ENCODE measurements at places on chromosomes 3 and 15. TPM values are rescaled to one million over a fixed set of nuclear protein-coding genes. Genes with fewer than 3 reads are reported as not detected.

GRCh38 chr15:75202251-75203016 is 752 bp downstream of the C15orf39 start:
- DNase-seq, result peak; percentile 35

- no peak for DNase-seq
These were observed 159.5 kb upstream of the LPP start for GRCh38 chr3:187994221-187995042.

- DNase-seq, result no peak
These were observed 5.5 kb upstream of the RNF111 start for GRCh38 chr15:58981808-58982475.

DNA sequence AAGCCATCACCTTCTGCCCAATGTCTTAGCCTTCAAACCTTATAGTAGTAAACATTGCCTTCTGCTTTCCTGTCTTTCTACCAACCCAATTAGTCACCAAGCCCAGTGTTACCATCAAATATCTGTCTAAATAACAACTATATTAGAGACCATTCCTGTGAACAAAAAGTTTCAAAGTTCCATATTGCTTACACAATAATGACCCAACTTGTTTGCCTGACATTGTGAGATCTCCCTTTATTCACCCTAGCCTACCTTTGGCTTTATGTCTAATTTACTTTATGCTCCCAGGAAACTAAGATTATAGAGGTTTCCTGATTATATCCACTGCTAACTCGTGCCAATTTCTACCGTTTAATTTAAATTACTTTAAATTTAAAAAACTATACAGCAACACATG is 26.0 kb upstream of the KCNAB1 start:
- DNase-seq, result no peak

- DNase-seq, result peak; percentile 18
These were observed 73.7 kb downstream of the TM2D3 start for GRCh38 chr15:101578443-101578894.

CD80 gene
- not detected for total RNA-seq

CFAP44 gene
- 11.1 TPM for total RNA-seq

GRCh38 chr3:132615881-132616280 is 18.8 kb downstream of the ACKR4 start:
- DNase-seq, result no peak

TM4SF1 gene
- not detected for total RNA-seq

KLF15 gene
- total RNA-seq, result 19.3 TPM

SLCO2A1 gene
- total RNA-seq, result 0.33 TPM

DNA sequence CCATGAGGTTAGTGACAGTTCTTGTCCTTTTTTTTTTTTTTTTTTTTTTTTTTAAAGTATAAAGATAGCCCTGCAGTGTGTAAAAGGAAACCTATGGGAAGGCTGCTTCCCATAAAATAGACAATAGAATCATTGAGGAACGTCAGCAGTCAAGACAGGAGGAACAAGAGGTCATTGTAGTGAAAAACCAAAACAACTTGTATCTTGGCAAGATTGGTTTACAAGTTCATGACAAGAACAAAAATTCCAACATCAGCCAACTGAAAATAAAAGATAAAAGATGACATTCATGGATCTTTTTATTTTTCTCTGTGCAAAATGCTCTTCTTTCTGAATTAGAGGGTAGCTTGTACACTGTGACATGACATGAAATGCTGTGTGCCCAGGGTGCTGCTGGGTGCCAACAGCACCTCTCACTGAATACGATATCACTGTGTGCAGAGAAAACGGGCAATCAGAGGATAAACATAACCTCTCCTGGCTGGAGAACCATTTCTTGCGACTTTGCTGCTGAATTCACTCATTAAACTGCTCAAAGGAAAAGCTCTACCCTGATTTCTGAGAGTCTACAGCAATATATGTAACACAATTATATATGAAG is 30.1 kb upstream of the IP6K2 start:
- DNase-seq, result no peak

DNA sequence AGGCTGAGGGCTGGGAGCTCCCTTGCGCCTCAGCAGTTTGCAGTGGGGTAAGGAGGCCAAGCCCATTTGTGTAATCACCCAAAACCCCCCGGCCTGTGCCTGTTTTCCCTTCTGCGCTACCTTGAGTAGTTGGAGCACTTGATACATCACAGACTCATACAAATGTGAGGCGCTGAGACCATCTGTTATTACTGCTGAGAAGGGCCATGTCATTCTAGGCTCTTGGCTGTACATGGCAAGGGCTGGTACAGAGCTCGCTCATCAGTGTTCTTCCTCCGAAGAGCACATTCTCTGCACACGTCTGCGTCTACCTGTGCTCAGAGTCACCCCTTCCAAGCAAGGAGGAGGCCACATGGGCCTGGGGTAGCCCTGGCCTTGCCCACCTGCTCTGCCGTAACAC is 9.3 kb downstream of the PLA2G4B start:
- no peak for DNase-seq

ZNF609 gene
- 50.7 TPM for total RNA-seq

- DNase-seq, result no peak
These were observed 810.5 kb upstream of the NECTIN3 start for GRCh38 chr3:110261141-110261540.

Measured in neural crest cell (in vitro differentiated cells).